ENCODE measurements at places on chromosomes 2 and 18.

- DNase-seq = no peak
These were observed 116.5 kb upstream of the ZNF804A start for GRCh38 chr2:184481865-184482264.

- DNase-seq = no peak
These were observed 580 bp upstream of the NDUFV2 start for GRCh38 chr18:9101730-9102507.

DNA sequence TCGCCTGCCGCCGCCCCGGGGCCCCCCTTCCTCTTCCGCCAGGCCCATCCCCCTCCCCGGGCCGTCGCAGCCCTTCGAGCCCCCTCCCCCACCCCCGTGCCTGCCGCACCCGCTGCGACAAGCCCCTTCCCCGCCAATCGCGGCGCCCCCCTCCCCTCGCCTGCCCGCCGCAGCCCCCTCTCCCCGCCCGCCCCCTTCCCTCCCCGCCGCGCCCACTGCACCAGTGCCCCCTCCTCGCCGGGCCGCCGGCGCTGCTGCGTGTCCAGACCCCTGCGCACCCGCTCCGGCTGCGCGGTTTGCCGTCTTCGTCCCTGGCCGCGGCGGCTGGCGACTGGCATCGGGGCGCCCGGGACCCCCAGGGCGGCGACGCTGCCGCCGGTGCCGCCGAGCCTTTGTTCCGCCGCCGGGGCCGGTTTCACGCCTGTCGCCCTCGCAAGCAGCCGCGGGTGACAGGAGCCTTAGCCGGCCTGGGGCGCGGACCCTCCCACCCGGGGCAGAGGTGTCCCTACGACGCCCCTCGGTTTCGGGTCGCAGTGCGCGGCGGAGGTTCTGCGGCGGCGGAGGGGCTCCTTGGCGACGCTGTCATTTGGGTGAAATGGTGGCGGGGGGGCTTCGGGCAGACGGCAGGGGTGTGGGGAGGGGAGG, 18.1 kb downstream of the GPC1 start:
- DNase-seq = no peak

DNA sequence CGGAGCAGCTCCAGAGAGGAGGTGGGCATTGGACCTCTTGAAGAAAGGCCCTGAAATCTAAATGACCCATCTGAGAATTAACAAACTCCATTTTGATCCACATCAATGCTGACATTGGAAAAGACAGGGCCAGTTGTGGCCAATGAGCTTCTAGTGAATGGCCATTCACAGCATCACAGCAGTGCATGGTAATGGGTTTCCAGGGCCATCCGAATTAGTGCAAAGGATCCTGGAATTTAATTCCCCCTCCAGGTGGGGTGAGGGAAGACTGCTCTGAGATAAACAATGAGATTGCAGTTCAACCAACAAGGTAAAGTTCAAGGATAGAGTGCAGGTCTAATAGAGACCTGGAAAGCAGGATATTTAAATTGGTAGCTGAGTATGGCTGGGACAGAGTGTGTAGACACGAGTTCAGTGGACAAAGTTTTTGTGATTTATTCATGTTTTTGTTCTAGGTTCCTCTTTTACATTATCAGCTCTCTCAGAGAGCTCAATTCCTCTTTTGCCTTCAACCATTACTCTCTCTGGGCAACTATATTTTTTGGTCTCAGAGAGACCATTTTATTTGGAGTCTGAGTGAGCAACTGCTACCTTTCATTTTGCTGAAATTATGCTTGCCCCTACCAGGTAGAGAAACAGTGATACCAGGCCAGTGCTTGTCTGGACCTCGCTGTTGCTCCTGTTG, 5.0 kb downstream of the TACR1 start:
- no peak for DNase-seq

GRCh38 chr2:133266926-133267590, 301.2 kb downstream of the NCKAP5 start:
- DNase-seq = no peak

DNA sequence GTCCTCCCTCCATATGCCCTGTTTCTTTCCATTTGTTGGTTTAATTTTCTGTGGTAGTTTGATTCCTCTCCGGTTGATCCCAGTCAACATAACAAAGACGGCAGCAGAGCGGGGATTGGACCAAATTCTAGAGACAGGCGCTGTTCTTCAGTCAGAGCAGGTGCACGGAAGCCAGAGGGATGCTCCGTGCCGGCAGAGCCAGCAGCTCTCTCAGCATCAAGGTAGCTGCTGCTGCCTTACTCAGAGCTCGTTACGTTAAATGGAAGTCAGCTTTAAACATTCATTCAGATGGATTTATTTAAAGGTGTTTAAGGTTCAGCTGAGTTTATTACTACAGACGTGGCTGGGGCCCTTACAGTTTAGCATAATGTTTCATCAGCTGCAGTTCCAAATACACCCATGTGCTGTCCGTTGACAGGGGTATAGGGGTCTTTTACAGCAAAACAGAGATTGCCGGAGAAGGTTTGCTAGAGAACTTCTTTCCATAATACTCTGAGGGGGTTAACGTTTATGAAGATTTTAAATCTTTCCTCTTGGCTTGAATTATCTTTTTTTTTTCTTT, 497.2 kb upstream of the PIK3C3 start:
- DNase-seq = no peak

DNA sequence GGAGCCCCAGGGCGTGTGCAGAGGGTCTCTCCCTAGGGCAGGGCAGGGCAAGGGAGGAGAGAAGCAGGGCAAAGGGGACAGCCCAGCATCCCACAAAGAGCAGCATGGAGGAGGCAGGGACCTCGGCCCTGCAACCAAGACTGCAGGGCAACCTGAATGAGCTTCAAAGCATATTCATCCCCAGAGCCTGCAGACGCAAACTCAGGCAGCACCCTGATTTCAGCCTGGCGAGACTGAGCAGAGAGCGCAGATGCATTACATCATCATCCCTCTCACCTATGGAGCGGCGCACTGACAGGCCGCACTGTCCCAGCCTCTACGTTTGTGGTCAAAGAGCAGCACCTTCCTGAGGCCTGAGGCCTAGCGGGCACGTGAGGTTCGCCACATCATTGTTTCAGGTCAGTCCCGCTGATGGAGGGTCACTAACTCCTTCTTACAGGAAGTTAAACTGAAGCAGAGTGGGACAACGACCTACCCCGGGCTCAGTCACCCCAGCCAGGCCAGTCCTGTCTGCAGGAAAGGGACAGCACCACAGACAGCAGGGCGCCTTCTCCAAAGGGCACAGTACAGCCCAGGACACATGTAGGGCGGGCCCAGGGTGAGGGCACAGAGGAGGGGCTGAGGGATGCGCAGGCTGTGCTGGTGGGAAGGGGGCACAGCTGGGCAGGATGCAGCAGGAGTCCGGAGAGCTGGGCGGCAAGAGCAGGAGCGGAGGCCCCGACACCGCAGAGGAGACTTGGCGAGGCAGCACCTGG, 67.2 kb upstream of the RAB6C start:
- DNase-seq = no peak

DNA sequence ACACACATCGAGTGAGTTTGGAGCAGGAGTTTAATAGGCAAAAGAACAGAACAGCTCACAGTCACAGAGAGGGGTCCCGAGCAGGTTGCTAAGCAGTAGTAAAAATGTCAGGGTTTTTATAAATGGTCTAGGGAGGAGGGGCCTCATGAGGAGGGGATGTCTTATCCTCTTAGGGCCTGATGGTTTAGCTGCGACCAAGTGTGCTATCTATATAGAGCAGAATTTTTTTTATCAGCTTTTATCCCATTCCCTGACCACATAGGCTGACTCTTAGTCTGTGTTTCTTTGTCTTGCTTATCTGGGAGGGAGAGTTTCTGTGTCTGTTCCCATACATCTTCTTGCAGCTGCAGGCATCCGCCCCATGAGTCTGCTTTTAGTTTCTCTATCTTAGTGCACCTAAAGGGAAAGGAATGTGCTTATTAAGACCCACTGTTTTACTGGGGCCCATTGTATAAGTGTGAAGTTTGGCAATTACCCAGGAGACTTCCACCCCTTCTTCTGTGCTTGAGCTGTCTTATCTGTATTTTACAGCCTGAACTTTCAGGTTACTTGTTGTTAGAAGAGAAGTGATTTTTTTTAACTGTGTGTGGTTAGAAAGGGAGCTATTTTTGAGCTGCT, 30.4 kb upstream of the GMCL1 start:
- no peak for DNase-seq

- no peak for DNase-seq
These were observed 65.4 kb downstream of the LYPD1 start for GRCh38 chr2:132604561-132604960.

DNA sequence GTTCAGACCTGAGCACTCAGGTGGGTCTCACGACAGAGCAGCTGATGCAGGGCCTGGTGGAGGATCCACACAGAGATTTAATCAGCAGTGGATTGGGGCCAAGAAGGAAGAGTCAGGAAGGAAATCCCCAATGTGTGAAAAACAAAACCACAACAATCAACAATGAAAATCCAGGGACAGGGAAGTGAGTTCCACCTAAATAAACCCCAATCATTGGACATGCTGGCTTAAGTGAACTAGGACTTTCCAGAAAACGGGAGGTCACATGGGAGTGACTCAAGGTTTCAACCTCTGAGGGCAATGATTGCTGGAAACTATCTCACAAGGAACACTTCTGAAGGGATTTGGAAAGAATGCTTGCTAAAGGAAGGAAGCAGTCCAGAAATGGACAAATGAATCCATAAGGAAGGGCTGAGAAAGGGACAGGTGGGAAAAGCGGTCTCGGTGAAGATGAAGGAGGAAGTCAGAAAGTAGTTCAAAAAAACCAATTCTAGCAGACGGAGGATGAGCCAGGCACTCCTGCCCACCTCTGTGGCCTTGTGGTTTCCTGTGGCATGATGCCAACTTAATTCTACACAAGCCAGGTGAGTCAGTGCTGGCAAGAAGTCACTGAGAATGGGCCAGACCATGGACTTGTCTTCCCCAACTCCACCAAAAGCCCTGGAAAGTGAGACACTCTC, 15.4 kb upstream of the XDH start:
- no peak for DNase-seq

- DNase-seq = no peak
These were observed 537.7 kb downstream of the TNS1 start for GRCh38 chr2:217465100-217465499.

DNA sequence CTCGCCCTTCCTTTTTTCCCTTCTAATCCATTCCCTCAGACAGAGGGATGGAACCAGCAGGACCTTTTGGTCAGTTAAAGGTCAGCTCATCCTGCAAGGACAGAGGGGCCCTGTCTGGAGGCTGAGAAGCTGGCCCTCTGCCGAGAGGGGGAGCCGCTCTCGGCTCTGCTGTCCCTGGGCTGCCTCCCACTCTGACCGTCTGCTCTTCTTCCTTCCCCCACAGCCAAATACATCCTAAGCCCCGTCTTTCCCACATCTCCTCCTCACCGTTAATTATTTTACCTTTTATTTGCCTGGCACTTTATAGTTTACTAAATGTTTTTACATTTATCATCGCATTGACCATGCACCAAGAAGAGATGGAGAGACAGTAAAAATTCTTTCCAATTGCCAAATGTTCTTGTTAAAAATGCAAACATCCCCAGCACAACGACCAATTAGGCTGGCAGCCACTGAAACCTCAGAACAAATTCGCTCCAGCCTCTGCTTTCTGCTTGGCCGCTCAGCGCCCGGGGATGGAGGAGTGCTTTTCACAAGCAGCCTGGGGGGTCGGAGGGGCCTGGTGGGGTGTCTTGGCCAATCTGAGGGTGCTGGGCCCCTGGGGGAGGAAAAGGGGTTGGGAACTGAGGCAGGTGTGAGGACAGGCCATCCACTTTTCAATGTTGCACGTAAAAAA, 123.7 kb downstream of the TNS1 start:
- DNase-seq = no peak

GRCh38 chr2:26652361-26653041, 11.3 kb upstream of the CIB4 start:
- DNase-seq = no peak

GRCh38 chr2:153079315-153079714, 360.9 kb downstream of the ARL6IP6 start:
- DNase-seq = no peak

DNA sequence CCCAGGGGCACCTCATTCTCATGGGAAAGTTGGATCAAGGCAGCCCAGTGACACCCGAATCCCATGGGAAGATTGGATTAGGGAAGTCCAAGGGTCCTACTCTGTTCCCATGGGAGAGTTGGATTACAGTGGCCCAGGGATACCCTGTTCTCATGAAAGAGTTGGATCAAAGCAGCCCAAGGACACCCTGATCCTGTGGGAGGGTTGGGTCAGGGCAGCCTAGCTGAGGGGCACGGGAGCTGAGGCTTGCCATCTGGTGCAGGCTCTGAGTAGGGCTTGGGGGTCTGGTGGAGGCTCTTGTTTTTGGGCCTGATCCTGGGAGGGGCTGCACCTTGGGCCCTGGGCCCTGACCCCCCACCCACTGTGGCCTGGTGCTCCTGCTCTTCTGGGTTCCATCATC, 87.1 kb downstream of the ACKR3 start:
- DNase-seq = no peak

DNA sequence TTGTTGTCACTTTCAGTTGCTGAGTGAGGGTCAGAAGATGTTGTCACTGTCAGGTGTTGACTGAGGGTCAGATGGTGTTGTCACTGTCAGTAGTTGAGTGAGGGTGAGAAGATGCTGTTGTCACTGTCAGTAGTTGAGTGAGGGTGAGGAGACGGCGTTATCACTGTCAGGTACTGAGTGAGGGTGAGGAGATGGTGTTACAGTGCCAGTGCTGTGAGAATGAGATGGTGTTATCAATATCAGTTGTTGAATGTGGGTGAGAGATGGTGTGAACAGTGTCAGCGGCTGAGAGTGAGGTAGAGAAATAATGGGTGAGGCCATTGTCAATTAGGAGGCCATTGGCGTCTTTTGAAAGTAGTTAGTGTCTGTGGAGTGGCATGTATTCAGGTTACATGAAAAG, 1.6 kb upstream of the ATP9B start:
- no peak for DNase-seq

DNA sequence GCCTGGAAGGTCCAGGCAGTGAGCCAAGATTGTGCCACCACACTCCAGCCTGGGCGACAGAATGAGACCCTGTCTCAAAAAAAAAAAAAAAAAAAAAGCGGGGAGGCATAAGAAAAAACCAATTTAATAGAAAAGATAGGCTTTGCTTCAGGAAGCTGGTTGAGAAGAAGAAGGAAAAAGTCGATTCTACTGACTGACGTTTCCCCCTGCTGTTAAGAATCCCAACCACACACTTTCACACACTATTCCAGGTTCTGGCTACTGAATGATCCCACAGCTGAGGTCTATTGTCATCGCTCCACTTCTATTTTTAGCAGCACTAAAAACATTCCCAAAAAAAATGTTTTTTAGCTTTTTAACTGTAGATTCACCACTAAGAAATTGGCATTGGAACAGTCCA, 6.7 kb upstream of the CHCHD5 start:
- no peak for DNase-seq

GRCh38 chr2:201880579-201880978, 74.2 kb downstream of the CDK15 start:
- no peak for DNase-seq

DNA sequence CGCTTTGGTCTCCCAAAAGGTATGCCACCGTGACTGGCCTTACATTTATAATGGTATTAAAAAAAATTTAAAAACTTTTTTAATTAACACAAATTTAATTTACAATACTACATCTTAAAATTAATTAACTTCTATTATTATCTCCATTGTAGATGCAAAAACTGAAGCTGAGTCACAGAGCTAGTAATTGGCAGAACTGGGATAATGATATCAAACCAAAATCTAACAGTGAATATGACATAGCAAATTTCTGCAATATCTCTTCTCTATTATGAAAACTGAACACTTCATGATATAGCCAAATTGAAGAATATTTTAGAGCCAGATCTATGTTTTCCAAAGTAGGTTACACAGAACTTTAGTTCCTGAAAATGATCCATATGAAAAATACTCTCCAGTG, 66.4 kb upstream of the CHAC2 start:
- no peak for DNase-seq

Data from stimulated activated CD4-positive, alpha-beta T cell treated with anti-CD3 and anti-CD28 coated beads, TNF-alpha, amount 100 ng/mL, for 4 hours (primary cell).